ENCODE measurements at places on chromosomes 2 and 18.

DNA sequence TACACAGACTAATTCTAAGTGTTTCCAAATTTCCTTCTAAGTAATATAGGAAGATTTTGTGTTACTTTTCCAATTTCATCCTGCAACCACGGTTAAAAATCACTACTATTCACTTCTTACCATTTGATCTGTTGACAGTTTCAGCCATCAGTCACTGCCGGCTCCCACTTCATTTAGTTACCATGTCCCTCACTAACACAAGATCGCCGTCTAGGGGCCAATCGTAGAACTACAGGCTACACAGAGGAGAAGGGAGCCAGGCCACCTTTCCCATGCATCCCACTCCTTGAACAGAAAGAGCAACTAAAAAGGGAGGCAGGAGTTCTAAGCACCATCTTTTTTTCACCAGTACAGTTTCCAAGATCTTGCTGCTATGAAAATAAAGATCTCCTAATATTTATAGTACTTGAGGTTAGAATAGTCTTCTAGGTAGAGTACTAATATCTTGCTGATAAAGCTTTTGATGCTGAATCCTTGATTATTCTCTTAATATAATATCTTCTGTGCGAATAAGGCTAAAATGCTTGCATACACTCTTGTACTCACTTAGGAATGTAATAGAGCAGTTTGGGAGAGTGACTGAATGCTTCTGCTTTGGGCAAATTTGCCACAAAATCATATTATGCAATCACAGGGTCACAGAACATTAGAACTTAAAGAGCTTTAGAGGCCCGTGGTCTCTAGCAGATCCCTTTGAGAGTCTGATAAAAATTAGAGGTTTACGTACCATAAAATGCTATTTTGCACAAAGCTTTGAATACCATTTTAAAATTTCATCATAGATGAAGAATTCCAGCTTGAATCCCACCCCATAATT lies 39.5 kb upstream of the CYP1B1 start:
- DNase-seq, result peak; percentile 68

GRCh38 chr2:169073963-169074751 lies 4.8 kb downstream of the DHRS9 start:
- no peak for DNase-seq

- no peak for DNase-seq
These were observed 22.6 kb downstream of the FER1L5 start for GRCh38 chr2:96665083-96665569.

GRCh38 chr2:96923810-96924774 lies 54.2 kb upstream of the SEMA4C start:
- DNase-seq, result no peak

- DNase-seq, result no peak
These were observed 28.4 kb downstream of the MEX3C start for GRCh38 chr18:51168960-51169662.

- no peak for DNase-seq
These were observed 134.1 kb downstream of the FMNL2 start for GRCh38 chr2:152468899-152469692.

DNA sequence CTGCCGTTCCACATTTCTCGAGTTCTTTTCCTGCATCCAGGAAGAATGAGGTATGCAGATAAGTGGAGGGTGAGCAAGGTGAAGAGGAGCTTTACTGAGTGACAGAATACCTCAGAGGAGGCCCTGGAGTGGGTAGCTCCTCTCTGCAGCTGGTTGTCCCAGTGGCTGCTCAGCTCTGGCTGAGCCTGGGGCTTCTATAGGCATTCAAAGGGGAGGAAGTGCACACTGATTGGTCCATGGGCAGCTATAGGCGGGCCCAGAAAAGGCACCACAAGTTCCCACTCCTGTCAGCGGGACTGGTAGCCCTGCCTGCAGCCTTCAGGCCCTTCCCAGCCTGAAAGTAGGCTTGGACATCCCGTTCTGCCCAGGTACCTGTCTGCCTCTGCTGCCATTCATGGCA lies 94.7 kb downstream of the DOK6 start:
- no peak for DNase-seq

GRCh38 chr2:113922784-113923183 lies 32.9 kb downstream of the ACTR3 start:
- DNase-seq, result no peak

DNA sequence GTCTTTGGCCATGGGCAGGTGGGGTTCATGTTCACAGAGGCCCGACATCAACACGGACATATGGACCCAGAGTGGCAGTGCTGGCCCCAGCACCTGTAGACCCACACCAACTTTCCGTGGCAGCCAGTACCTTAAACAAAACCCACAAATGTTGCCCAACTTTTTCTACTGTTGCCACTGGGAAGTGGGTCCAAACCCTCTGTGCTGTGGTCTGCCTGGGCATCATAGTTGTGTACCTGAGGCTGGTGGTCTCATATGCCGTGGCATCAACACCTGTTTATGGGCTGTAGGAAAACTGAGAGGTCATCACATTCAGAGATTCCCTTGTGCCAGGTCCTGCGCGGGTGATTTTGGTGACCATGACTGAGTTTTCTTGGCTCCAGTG lies 79.9 kb downstream of the SH3RF3 start:
- no peak for DNase-seq

GRCh38 chr2:38076710-38077430 lies 919 bp upstream of the CYP1B1 start:
- peak; percentile 76 for DNase-seq

- DNase-seq, result no peak
These were observed 131.2 kb downstream of the NUP35 start for GRCh38 chr2:183255411-183255810.

DNA sequence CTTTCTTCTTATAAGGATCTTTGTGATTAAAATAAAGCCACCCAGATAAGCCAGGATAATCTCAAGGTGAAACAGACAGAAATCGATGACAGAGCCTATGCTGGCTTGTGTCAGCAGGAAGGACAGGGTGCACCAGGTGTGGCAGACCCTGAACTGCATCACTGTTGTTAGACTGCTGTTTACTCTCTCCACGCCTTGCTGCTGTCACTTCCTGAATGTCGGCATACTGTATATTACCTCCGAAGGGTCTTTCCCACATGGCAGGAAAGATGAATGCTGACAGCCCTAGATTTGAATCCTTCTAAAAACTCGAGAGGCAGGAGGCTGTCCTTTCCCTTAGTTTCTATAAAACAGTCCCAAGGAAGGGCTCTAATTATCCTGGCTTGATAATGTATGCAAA lies 18.9 kb upstream of the TMEM163 start:
- DNase-seq, result no peak

- no peak for DNase-seq
These were observed 106.8 kb downstream of the GRB14 start for GRCh38 chr2:164514491-164514890.

DNA sequence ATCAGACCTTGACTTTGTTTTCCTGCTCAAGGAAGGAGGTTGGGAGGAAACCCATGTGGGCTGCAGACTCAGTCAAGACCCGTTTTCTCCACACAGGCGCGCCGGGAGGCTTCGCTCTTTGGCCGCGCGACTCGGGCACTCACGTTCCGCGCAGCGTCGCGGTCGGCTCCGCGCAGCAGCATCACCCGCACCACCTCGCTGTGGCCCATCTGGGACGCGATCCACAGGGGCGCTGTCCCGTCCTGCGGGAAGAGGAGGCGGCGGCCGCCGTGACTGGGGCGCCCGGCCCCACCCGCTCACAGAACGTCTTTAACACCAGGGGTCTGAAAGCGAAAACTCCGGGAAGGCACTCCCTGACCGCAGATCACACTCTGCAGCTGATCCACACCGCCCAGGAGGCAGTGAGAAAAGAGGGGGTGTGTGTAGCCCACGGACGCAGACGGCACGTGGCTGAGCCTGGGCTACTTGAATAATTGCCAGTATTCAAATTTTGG lies 33.1 kb upstream of the NPC1 start:
- DNase-seq, result no peak

- DNase-seq, result no peak
These were observed 916 bp upstream of the PDCD1 start for GRCh38 chr2:241859436-241860183.

DNA sequence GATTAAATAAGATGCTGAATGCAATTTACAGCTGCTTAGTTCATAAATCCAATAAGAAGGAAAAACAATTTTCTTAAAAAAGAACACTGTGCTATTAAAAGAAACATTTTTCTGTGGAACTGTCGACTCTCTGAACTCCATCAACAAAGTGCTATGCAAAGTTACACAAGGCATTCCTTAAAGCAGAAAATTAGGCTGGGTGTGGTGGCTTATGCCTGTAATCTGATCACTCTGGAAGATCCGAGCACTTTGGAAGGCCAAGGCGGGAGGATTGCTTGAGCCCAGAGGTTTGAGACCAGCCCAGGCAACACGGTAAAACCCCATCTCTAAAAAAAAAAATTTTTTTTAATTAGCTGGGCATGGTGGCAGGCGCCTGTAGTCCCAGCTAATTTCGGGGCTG lies 13.0 kb downstream of the MCM6 start:
- no peak for DNase-seq

DNA sequence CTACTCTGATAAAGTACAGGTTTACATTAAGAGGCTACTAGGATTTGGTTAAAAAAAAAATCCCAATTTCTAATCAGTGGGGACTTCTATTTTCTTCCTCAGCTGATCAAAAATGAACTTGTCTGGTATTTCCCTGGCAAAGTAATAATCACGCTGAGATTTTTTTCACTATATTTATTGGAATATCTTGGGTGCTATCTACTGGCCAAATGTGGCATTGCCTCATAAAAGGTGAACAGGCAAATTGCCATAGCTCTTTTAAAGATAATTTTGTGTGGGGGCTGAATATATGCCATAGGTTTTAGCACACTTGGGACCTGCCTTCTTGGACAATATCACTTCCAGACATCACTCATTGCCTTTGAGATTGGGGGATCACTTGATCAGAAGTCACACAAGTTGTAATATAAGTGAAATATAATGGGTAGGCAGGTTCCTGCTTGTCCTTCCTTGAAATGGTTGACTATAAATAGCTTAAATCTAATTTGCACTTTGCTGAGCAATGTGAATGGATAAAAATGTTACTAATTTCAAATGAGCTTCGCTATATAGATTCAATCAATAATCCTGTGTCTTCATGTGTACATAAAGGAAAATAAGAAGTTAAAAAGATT lies 7.0 kb upstream of the NXPH2 start:
- no peak for DNase-seq

- DNase-seq, result no peak
These were observed 237.5 kb downstream of the SRBD1 start for GRCh38 chr2:45373534-45373933.

DNA sequence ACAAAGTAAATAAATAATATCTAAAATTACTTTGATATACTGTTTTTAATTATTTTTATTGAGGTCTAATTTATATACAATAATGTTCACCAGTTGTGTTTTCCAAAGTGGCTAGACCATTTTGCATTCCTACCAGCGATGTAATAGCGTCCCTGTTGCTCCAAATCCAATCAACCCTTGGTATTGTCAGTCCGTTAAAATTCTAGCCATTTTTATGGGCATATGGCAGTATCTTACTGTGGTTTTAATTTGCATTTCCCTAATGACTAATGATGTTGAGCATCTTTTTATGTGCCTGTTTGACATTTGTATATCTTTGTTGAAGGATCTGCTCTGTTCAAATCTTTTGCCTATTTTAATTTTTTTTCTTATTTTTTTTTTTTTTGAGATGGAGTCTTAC lies 185.0 kb downstream of the PRPF40A start:
- no peak for DNase-seq

GRCh38 chr2:181894381-181894780 lies 2.9 kb downstream of the ITPRID2 start:
- no peak for DNase-seq

GRCh38 chr2:126342457-126342856 lies 313.5 kb upstream of the GYPC start:
- no peak for DNase-seq

DNA sequence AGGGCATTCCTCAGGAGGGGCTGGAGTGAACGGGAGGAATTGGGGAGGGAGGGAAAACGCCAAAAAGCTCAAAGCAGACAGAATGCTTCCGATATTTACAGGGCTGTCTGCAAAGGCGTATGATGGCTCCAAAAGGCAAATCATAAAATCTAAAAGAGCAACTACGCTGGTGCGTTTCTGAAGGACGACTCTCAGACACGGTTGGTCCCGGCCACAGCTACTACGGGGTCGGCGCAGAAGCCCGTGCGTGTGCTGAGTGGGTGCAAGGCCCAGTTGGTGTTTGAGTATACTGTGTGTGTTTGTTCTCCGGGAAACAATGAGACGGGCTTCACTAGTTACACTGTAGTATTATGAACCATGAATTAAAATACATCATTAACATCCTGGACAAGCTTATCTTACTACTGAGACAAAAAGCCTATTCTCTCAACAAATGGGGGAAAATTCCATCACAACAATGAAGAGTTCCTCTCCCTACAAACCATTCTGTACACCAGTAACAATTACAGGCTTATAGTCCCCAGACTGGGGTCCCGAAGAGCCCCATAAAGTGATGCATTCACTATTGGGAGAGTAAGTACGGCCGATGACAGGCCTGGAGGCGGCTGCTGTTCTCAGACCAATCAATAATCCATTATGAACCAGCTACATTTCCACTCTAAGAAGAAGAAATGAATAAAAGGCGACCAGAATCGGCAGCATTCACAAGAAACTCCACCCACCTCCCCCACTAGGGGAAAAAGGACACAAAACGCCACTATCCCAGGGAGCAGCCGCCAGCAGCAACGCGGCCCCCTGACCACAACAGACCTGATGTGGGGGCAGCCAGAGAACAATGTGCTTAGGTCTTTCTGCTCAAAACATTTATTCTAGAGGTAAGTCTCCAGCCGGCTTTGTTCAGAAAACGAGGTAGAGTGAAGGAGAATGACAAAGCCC lies 43.4 kb downstream of the ZNF516 start:
- DNase-seq, result no peak

DNA sequence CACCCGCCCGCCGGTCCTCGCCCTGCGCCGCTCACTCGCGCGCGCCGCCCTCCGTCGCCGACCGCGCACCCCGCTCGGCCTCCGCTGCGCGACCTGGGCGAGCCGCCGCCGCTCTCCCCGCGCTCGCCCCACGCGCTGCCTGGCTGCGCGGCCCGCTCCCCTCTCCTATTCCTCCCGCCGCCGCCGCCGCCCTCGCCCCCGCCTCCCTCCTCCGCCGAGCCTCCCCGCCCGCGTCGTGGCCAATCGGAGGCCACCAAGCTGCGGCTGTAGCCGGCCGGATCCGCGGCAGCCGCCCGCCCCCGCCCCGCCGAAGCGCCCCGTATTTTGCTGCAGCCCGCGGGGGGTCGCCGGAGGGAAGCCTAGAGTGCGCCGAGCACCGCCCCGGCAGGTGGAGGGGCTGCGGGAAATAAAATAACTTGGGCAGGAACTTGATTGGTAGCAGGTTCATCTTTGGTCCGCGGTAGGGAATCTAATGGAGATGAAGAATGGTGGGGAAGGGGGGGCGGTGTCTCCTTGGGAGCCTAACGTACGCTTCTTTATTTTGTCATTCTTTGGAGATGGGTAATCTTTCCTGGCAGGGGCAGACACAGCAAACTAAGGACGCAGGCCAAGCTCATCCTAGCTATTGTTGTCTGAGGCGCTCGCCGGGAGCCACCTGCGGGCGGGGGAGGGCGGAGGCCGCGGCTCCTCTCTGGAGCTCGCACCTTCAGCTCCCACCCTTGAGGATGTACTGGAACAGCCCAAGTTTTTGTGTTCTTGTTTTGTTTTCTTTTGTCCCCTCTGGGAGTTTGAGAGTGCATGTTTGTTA lies 1.1 kb upstream of the CDH2 start:
- peak; percentile 85 for DNase-seq

All from NCI-H1930 (cell line).